Eye (tissue), 1 donor: ENCODE measurements at places on chromosomes 11 and 22.
A peak's percentile ranks its signal among the peaks of the same experiment; 100 is the strongest.

GRCh38 chr11:69657456-69657910, 16.5 kb downstream of the CCND1 start:
- no peak for DNase-seq

- no peak for DNase-seq
These were observed 175.5 kb upstream of the NCAM1 start for GRCh38 chr11:112785719-112786118.

GRCh38 chr11:123253911-123254310, 58.9 kb upstream of the CLMP start:
- DNase-seq: no peak

DNA sequence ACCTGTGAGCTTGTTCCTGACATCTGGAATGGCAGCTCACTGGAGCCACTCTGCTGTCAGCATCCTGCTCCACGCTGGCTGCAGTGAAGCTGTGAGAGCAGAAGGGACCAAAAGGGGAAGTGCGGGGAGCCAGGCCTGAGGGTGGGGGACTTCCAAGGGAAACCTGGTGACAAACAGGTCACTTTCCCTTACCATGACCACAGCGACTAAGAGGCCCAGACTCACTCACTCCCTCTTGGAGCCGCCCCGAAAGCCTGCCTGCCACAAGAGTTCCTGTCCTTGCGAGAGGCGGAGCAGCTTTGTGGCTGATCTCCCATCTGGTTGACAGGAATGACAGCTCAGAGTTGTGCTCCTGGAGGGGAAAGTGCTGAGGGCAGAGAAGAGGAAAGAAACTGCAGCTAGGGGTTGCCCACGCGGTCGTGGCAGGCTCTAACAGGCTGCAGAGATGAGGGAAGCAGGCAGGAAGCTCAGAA, 183.8 kb upstream of the NTM start:
- DNase-seq: peak; percentile 78

GRCh38 chr11:96763244-96763643, 373.4 kb downstream of the JRKL start:
- no peak for DNase-seq

DNA sequence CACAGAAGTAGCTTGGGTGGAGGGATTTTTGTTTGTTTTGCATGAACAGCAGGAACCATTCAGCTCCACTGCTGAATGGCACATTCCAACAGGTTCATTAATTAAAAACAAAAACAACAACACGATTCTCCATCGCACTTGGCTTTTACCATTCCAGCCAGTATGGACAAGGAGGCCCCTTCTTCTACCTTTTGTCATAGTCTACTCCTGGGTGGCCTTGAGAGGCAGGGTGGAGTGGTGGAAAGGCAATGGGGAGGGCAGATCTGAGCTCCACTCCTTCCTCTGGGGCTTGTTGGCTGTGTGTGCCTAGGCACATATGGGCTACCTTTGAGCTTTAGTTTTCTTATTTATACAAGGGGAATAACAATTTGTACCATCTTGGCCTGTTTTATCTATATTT, 4.8 kb downstream of the TIMP3 start:
- DNase-seq: no peak

GRCh38 chr11:849104-849824, 6.6 kb downstream of the TSPAN4 start:
- peak; percentile 85 for DNase-seq

DNA sequence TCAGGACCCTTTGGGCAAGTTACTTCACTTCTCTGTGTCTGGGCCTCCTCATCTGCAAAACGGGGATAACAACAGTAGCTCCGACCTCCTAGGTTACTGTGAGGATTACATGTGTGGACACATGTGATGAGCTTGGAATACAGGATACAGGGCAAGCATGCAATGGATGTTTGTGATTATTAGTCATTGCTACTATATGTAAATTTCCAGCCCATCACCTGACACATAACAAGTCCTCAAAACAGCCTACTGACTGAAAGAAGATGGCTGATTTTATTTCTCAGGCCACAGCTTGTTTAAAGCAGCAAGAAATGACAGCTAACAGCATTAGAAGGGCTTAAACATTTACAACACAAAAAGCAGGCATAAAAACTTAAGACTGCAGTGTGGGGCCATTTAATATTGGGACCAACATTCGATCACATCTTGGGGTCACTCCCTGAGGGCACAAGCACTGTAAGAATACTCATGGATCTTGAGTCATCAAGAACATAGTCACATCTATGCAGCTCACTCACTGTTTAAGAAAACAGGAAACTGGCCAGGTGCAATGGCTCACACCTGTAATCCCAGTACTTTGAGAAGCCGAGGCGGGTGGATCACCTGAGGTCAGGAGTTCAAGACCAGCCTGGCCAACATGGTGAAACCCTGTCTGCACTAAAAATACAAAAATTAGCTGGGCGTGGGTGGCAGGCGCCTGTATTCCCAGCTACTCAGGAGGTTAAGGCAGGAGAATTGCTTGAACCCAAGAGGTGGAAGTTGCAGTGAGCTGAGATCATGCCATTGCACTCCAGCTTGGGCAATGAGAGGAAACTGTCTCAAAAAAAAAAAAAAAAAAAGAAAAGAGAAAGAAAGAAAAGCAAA, 49.5 kb downstream of the ABTB2 start:
- no peak for DNase-seq

GRCh38 chr11:83011333-83012167, 60.1 kb downstream of the RAB30 start:
- no peak for DNase-seq

DNA sequence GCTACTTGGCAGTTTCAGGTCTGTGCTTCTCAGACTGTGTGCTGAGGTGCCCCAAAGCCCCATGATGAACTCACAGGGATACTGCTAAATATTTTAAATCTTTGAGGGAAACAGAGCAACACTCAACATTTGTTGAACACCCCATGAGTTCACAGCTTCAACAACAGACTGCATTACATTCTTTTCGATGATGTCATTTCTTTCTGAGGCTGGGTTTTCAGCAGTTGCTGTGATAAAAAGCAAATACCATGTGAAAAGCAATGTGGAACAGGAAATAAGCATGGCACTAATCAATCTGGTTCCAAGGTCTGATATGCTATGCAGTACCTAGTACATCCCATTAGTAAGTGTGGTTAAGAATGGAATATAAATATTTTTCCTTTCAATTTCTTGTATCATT, 82.7 kb downstream of the RPL27A start:
- DNase-seq: no peak

- no peak for DNase-seq
These were observed 762 bp upstream of the CCDC134 start for GRCh38 chr22:41799486-41800347.

- DNase-seq: no peak
These were observed 12.0 kb downstream of the KMT2A start for GRCh38 chr11:118448294-118448693.

- DNase-seq: no peak
These were observed 846.0 kb downstream of the FAM181B start for GRCh38 chr11:81887671-81888070.

- no peak for DNase-seq
These were observed 980.6 kb downstream of the NTM start for GRCh38 chr11:132351050-132351449.

DNA sequence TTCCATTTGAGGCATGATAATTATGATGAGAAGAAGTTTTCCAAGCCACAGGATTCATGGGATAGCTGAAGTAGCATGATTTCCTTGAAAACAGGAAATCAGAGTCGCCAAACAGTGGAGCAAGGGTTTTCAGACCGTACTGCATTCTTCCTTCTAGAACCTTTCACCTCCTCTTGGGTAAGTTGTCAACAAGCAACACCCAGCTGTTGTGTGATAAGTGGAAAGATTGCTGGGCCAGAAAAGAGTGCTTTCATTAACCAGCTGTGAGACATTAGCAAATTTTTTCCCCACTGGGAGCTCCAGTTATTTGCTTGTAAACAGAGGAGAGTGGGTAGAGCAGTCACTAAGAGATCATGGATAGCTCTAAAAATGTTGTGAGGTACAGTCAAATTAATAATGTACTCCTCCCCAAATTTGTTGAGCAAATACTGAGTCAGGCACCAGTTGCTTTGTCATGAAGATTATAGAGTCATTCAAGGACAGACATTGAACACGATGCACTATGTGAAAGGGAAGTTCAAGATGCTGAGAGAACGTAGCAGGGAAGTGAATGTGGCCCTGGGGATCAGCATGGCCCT, 11.7 kb upstream of the MPEG1 start:
- DNase-seq: no peak

- no peak for DNase-seq
These were observed 22.8 kb downstream of the CASP5 start for GRCh38 chr11:105000167-105000566.

GRCh38 chr11:10927538-10927937, 69.7 kb upstream of the ZBED5 start:
- no peak for DNase-seq

DNA sequence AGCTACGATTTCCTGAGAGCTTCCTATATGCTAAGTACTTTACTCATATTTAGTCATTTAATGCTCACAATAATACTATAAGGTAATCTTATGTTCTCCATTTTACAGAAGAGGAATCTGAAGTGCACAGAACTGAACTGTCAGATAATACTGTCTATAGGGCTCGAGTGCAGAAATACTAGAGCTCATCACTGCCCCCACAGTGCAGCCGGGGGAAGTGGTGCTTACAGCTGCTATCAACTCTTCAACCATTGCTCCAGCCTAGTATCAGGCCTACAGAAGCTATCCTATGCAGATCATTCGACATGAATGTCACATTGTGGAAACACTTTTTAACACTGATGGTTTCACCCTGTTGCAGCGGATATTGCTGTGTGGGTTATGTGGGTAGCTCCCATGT, 929.9 kb downstream of the NTM start:
- DNase-seq: no peak

DNA sequence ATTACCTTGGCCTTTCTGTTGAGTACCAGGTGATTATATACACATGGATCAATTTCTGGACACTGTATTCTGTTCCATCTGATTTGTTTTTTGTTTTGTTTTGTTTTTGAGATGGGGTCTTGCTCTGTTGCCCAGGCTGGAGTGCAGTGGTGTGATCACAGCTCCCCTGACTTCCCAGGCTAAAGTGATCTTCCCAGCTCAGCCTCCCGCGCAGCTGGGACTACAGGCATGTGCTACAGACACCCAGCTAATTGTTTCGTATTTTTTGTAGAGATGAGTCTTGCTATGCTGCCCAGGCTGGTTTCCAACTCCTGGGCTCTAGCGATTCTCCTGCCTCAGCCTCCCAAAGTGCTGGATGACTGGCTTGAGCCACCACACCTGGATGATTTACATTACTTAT, 19.0 kb downstream of the TCIRG1 start:
- DNase-seq: no peak

GRCh38 chr11:130478204-130478701, 29.8 kb downstream of the ADAMTS15 start:
- peak; percentile 63 for DNase-seq

- DNase-seq: peak; percentile 29
These were observed 32.9 kb downstream of the PPIL2 start for GRCh38 chr22:21698430-21699329.

GRCh38 chr22:47283616-47284270, 521.3 kb downstream of the TBC1D22A start:
- DNase-seq: peak; percentile 17

DNA sequence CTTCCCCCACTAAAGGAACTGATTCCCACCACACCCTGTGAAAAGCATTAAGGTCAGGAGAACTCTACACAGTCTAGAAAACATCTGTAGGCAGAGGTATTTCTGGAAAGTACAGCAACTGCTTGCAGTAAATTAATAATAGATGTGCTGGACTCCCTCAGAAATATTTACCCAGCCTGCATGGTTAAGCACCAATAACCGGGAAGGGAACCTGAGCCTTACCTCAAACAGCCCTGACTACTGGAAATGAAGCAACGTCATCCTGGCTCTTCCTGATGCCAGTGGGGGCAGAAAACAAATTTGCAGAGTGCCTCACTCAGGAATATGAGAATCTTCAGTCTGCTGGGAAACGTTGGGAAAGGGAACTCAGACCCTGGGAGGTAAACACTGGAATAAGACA, 318.1 kb downstream of the TENM4 start:
- no peak for DNase-seq

GRCh38 chr11:20688761-20689160, 19.4 kb downstream of the NELL1 start:
- DNase-seq: no peak

- peak; percentile 35 for DNase-seq
These were observed at the start of gene PHOX2A for GRCh38 chr11:72244060-72244360. Gene PHOX2A, minus strand, starts transcription at chr11:72244176. Its CDS starts 172 bp downstream, at chr11:72244004.
